ENCODE measurements at places on chromosomes 1 and 21.

DNA sequence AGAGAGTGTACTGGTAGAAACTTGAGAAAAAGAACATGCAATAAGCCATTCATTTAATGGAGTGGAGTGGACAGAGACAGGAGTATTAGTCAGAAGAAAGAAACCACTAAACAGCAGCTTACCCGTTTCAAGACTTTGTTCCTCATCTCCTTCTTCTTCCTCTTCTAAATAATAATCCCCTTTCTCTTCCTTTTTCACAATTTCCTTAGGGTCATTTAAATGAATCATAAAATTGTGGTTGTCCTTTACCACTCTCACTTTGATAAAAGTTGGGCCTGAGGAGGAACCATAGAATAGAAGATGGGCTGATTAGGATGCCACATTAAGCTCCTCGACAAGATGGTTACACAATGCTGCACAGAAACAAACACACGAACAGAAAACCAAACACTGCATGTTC, 109.6 kb downstream of the WDR3 start:
- ATAC-seq = no peak

DNA sequence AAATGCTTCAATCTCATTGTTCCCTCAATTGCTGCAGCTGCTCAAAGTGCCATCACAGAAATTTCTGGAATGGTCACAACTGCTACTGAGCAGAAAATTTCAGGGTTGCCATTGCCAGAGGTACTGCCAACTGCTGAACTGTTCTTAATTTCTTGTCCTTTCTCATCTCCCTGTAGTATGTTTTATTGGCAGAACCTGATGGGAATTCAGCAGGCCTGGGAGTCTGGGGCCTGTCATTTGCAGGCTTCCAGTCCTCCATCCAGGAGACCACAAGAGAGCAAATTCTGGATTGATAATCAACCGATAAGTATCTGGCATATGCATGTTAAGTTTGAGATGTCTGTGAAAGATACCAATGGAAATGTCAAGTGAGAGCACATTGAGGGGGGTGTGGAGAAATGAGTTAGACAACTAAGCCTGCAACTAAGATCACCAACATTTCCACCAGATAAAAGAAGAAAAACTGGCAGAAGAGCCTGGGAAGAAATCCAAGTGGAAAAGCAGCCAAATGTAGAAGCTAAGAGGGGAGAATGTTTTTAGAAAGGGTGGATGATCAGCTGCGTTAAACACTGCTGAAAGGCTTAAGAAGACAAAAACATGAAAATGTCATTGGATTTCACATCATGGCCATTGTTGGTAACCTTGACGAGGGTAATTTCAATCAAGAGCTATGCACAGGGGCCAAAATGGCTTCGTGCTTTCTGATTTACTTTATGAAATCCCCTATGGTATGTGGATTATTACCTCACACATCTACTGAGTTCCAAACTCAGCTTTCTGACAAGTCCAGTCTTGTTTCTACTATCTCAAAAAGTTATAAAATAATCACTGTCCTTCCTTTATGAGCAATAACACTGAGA, 648.1 kb downstream of the PLPP3 start:
- no peak for ATAC-seq

GRCh38 chr1:181140398-181140797, 51.9 kb downstream of the IER5 start:
- peak; percentile 27 for ATAC-seq

DNA sequence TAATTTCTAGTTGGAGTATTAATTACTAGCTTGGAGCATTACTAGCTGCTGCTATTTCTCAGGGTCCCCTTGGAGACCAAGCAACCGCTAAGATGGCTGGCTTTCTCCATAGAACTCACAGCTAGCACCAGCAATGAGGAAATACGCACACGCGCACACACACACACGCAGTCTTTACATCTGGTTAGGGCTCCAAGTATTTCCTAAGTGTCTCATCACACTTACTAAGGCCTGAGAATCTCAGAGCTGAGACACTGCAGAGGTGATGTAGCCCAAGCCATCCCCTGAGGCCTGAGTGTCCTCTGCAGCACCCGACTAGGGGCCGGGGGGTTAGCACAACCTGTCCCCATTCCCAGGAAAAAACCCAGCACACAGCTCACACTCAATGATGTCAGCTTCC, 42.5 kb downstream of the ITPKB start:
- no peak for ATAC-seq

GRCh38 chr1:2344744-2345296, 46.5 kb downstream of the MORN1 start:
- no peak for ATAC-seq

GRCh38 chr1:184386312-184387068, at the start of gene C1orf21:
Gene C1orf21, plus strand, starts transcription at chr1:184387029. Its CDS starts 90,481 bp downstream, at chr1:184477510.
- peak; percentile 81 for ATAC-seq
